Inflammatory macrophage treated with lipopolysaccharide for 1 hour (primary cell): ENCODE measurements at places on chromosomes 5 and 9.

DNA sequence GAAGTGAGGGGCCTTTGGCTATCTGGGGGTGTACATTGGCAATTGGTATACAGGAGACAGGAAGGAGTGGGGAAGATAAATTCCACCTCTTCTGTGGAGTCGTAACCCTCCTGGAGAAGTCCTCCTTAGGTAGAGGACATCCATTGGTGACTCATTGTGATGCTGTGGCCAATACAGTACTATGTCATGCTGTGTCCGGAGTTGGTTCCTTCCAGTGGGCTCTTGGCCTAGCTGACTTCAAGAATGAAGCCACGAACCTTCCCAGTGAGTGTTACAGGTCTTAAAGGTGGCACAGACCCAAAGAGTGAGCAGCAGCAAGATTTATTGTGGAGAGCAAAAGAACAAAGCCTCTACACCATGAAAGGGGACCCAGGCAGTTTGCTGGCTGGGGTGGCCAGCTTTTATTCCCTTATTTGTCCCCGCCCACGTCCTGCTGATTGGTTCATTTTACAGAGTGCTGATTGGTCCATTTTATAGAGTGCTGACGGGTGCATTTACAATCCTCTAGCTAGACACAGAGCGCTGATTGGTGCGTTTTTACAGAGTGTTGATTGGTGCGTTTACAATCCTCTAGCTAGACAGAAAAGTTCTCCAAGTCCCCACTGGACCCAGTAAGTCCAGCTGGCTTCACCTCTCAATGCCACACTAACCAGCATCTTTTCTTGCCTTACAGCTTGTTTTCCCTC, 37.3 kb upstream of the FBP1 start:
- no peak for DNase-seq

- DNase-seq = no peak
Observed at GRCh38 chr9:71680189-71680980, 87.9 kb downstream of the CEMIP2 start.

- peak; percentile 60 for DNase-seq
Observed at GRCh38 chr9:89405826-89406225, 87.5 kb downstream of the SECISBP2 start.

DNA sequence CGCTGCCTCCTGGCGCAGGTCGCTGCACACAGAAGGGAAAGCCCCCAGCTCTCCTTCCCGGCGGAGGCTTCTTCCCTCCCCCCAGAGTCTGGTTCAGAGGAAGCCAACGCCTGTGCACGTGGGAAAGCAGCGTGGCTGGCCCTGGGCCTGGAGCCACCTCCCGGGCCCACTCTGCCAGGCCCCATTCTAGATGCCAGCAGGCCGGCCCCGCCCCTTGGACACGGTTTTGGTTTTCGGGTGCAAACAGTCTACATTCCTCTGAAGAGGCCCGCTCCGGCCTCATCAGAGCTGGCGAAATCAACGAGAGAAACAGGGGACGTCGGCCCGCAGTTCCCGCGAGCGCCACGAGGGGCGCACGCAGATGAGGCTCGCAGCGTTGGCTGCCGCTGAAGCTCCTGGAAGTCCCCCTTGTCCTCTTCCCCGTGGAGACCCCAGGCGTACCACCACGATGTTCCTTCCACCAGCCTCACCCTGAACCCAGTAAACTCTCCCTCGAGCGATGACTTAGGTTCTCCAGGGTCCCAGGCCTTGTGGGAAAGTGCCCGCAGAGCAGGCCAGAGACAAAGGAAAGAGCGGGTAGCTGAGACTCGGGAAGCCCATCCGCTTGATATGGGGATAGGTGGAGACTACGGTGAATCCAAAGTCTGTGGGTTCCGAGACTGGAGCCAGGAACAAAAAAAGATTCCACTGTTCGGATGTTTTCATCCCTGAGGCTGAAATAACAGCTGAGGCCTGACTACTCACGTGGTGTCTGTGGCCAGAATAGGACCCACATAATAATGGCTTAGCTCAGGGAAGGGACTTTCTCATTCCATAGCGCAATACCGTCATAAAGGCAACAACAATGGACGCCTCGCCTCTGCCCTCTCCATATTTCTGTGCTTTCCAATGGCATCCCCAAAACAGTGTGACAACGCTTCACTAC, 64.2 kb downstream of the KLF4 start:
- DNase-seq = peak; percentile 27

DNA sequence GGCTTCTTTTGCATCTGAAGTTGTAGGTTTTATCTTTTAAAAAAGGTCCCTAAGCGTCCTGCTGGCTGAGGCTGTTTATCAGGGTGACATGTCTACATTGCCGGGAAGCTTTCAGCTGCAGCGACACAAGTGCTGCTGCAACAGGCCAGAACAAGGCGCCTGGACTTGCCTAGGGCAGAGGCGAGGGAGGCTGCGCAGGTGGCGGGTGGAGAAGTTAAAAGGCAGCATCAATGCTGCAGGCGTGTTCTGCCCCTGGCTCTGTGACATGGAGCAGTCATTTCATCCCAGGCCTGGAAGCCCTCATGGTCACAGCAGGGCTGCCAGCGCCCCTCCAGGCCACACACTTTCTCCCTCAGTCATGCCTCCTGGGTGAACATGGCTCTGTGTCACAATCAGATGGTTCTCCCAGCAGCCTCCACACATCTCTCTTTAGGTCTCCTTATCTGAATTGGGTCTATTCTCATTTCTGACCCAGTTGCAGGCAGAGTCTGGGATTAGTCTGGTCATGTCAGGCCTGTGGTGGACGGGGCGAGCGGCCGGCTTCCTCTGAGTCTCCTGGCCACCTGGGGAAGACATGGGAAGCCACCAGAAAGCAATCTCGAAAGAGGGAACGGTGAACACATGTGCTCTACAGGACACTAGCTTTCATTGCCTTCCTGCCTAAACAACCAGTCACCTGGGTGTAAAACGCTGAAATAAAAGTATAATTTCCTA, 41.3 kb downstream of the IRX2 start:
- no peak for DNase-seq

GRCh38 chr5:178240341-178240741, 7.7 kb upstream of the PHYKPL start:
- no peak for DNase-seq

DNA sequence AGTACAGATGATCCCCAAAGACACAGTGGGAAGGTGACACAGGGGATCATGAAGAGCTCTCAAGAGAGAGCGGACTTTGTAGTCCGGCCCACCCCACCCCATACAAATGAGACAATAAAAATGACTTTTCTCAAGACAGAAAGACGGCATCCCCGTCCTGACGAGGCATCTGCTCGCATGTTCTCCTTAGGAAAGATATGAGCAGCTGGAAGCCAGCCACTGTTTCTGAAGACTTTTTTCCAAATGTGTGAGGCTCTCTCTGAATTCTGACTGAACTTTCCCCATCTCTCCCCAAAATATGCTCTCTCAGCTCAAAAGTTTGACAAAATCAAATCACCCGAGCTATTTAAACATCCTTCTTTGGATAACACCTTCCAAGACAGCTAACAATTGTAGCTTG, 105.2 kb downstream of the RFK start:
- no peak for DNase-seq

GRCh38 chr5:151905557-151905961, 19.1 kb downstream of the GLRA1 start:
- DNase-seq = no peak
